ENCODE measurements at places on chromosomes 7 and 10.

GRCh38 chr7:44058759-44059218, 6.6 kb downstream of the PGAM2 start:
- no peak for DNase-seq

DNA sequence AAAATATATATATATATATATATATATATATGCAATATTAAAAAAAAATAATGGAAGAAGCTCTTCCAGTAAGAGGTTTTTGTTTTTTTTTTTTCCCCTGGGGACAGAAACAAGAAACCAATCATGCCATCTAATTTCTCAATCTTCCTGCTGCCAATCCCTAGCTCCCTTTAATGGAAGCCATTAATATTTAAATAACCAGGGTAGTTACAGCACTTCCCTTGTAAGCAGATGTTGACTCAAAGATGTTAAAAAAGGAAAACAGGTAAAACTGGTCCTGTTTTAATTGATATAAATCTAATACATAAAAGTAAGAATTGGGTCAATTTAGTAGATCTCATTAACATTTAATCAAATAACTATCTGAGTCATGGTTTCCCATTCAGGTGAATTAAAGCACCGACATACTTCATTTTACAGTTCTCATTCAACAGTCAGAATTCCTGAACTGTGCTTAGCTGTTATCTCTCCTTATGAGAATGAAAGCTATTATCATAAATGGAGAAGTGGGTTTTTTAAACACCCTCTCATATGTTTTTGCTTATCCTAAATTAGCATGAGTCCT, 22.6 kb downstream of the CPVL start:
- no peak for DNase-seq

DNA sequence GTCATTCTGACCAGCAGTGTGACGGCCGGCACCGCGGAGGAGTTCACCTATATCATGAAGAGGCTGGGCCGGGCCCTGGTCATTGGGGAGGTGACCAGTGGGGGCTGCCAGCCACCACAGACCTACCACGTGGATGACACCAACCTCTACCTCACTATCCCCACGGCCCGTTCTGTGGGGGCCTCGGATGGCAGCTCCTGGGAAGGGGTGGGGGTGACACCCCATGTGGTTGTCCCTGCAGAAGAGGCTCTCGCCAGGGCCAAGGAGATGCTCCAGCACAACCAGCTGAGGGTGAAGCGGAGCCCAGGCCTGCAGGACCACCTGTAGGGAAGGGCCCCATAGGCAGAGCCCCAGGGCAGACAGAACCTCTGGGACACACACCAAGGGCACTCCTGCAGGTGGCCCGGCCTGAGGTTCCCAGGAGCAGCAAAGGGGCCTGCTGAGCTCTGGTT, 9.0 kb downstream of the RBP3 start:
- no peak for DNase-seq

- no peak for DNase-seq
These were observed 172.8 kb downstream of the GRID1 start for GRCh38 chr10:86193841-86194240.

GRCh38 chr10:133027482-133027881, 60.2 kb upstream of the ADGRA1 start:
- no peak for DNase-seq

DNA sequence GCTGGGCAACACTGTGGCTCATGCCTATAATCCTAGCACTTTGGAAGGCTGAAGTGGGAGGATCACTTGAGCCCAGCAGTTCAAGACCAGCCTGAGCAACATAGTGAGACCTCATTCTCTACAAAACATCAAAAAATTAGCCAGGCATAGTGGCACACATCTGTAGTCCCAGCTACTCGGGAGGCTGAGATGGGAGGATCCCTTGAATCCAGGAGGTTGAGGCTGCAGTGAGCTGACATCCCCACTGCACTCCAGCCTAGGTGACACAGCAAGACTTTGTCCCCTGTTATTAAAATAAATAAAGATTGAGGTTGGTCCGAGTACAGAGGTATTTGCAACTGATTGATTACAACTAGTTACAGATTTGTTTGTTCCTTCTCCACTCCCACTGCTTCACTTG, 44.1 kb downstream of the SKIDA1 start:
- no peak for DNase-seq

DNA sequence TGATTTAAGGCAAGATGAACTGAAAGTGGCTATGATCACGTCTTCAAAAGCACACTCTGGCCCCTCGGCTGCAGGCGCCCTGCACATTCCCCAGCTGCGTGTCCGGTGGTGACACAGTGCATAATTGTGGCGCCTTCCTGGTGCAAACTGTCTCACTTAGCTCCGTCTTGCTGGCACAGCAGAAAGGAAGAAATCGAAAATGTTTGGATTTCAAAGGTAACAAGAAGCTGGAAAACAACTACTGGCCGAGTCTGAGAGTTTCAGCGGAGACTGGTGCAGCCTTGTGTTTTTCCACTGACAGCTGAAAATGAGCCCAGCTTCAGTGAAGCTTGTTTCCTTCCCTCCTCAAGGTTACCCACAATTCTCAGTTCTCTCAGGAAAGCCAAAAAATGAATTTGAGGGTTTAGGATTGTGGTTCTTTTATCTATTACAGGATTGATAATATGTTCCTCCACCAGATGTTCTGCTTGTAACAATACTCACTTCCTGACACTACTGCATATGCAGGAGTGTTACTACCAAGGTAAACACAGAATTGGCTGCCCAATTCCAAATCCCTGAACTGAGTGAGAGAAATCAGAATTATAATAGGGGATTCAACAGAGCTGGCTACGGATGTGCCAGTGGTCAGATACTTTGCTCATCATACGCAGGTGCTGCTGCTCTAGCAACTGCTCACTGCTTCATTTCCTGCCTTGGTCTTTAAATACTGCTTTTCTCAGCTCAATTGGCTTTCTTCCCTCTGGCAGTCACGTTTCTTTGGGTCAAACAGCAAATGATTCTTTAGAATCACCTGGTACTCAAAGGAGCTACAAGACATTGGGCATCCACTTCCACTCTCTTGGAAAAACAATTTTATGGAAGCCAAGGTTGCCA, 63.7 kb downstream of the TRUB1 start:
- DNase-seq = no peak

DNA sequence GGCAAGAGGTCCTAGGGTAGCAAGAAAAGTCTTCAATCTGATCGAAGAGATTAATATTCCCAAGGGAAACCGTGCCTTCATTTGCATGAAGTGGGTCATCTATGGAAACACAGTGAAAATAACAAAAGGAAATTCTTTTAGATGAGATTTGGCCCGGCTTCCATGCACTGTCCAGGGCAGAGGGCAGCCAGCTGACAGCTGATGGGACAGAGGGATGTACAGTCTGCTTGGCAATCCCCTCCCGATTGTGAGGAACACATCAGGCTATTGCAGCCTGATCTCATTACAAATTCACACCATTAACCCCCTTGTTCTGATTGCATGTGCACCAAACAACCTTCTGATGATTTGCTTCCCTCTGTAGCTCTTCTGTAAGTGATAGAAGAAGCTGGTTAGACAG, 105.3 kb downstream of the FRMD4A start:
- DNase-seq = no peak

GRCh38 chr10:108244443-108245228, 1080.1 kb upstream of the SORCS1 start:
- no peak for DNase-seq

DNA sequence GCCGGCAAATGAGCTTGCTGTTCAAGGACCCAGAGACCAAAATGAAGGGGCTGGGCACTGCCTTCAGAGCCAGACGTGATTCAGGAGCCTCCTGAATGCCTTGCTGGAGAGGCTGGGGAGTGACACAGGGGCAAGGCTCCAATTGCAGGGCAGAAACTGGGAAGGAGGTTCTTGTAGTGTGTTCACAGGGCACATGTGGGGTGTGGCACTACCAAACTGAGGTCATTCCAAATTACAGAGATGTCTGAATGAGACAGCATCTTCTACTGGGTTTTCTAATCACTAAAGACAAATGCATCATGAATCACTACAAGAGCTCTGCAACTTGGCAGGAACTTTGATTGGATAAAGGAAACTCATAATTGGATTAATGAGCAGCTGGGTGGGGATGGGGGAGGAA, 17.8 kb downstream of the CRTAC1 start:
- DNase-seq = no peak

DNA sequence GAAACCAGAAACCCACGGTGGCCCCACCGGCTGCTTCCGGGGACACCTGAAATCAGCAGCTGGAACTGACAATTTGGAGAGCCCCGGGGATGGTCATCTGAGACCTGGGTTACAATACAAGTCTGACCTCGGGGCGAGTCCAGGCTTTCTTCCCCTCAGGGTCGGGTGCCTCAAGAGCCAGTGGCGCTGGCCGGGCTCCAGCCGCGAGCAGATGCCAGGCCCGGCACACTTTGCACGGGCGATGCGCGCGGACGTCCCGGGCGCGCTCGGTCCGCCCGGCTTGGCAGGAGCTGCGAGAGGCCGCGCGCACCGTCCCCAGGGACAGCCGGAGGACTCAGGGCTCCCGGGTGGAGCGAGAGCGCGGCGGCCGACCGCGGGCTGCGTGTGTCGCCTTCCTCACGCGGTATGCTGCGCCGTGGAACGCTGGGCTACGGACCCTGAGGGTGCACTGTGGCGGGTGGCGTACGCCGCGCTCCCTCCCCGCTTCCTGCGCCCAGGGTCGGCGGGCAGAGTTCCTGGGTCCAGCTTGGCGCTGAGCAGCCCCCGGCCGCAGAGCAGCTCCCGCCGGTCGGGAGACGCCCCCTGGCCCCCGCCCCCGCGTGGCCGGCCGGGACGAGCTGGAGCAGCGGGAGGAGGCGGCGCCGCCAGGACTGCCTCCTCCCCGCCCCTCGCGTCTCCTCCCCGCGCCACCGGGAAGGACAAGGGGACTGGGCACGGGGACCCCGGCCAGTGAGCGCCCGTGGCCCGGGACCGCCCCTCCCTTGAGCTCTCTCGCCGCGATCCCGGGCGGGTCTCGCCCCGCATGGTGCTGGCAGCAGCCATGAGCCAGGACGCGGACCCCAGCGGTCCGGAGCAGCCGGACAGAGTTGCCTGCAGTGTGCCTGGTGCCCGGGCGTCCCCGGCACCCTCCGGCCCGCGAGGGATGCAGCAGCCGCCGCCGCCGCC, at the start of gene RBM20:
Gene RBM20 (plus strand): TSS at position 684 of the 945 bp plus-strand sequence. CDS start 119 bp downstream, at position 803.
- no peak for DNase-seq

- DNase-seq = no peak
These were observed 7.3 kb downstream of the FLNC start for GRCh38 chr7:128837521-128837921.

GRCh38 chr10:76830218-76830617, 807.4 kb downstream of the KCNMA1 start:
- no peak for DNase-seq

DNA sequence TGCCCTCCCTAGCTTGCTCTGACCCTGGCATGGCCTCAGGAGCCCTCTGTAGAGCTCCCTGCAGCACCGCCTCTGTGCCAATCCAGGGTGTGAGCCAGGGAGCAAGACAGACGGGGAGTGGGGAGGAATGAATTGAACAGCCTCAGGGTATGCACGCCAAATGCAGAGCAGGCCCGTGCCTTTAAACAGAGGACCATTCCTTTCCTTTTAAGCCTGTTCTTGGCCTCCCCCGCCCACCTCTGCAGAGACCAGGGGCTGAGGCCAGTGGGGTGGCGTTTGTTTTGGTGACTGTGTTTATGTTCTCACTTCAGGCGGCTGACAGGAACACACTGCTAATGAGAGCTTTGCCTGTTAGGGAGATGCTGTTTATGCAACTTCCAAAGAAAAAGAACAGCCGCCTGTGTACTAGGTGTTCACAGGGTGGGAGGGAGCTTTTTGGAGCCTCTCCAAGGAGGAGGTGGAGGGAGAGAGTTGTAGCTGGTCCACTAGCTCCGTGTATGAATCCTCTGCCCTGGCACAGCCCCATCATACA, 528.1 kb upstream of the DPP6 start:
- DNase-seq = peak; percentile 53

DNA sequence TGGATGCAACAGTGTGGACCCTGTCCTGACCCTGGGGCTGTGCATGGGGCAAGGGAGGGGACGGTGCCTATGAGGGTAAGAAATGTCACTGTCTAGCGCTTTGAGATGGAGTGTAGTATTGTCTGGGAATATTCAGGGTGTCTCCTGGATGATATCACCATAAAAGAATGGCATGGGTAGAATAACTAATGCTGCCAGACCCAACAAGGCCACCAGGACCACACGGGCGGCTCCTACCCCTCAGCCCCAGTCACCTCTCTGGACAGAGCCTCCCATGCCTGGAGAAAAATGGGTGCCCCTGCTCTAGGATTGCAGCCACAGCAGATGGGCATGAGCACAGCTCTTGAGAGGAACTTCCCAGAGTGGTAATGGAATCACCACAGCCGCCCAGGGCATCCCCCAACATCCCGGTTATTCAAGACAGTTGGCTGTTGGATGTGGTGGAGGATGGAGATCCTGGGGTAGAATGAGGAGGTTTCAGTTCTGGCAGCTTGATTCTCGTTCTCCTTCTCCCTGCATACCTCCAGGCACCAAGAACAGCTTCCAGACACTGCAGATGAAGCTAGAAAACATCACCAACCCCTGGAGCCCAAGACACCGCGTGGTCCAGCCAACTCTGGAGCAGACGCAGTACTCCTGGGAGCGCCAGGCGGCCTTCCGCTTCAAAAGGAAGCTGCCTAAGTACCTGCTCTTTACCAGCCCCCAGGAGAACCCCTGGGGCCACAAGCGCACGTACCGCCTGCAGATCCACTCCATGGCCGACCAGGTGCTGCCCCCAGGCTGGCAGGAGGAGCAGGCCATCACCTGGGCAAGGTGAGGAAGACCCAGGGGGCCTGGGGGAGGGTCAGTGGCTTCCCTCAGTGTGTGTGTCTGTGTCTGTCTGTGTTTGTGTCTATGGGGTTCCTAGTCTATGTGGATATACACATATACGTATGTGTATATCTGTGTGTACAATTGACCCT, 6.2 kb downstream of the AOC1 start:
- DNase-seq = no peak

DNA sequence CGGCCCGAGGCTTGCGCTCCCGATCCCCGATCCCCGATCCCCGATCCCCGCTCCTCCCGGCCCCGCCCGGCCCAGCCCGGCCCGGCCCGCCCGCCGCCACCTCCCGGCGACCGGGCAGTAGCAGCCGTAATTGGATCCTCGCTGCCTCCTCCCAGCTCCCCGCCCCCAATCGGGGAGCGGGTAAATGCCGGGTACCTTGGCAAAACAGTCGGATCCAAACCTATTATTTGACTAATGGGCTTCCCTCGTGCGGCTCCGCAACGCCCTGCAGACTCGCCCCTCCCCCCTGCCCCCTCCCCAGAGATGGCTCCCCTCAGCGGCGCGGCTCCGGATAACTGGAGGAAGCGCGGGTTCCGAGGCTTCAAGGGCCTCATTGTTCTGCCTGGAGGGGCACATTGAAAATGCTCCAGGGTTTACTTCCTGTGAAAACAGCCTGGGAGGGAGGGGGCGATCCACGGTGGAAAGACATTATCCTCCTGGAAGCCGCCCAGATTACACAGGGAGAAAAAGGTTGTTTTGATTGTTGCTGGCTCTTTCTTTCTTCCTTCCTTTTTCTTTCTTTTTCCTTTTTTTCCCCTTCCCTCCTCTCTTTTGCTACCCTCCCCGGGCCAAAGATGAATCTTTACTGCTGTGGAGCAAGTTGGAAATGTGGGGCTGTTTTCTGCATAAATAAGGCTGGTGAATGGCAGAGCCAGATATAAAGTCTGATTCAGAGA, 94.7 kb upstream of the ZMIZ1 start:
- peak; percentile 92 for DNase-seq

- DNase-seq = no peak
These were observed 417 bp downstream of the RFC2 start for GRCh38 chr7:74253835-74254128.

All from substantia nigra (tissue), 51 donors.